ENCODE measurements at places on chromosomes 1 and 21.
A peak's percentile ranks its signal among the peaks of the same experiment; 100 is the strongest.

GRCh38 chr1:161549652-161550051, at the start of gene FCGR3A:
TSS of gene FCGR3A (minus strand) at chr1:161549818. CDS start at chr1:161549736, 82 bp downstream.
- DNase-seq: no peak

DNA sequence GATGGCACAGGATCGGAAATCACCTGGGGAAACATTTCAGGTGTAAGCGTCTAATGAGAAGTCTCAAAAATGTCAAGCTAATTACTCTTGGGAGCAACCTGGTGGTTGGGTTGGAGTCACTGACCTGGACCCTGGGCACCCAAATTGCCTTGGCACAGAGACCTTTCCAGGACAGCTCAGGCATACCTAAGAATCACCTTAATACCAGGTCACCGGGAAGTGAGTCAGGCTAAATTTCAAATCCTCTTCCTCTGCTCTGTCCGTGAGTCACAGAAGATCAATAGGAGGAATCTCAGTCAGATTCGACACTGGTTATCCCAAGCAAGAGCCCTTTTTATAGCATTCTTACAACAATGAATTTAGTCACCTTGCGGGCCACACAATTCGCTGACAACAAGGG, 179.6 kb upstream of the CAMK1G start:
- no peak for DNase-seq

GRCh38 chr1:206512851-206513180, 5.5 kb downstream of the RASSF5 start:
- no peak for DNase-seq

DNA sequence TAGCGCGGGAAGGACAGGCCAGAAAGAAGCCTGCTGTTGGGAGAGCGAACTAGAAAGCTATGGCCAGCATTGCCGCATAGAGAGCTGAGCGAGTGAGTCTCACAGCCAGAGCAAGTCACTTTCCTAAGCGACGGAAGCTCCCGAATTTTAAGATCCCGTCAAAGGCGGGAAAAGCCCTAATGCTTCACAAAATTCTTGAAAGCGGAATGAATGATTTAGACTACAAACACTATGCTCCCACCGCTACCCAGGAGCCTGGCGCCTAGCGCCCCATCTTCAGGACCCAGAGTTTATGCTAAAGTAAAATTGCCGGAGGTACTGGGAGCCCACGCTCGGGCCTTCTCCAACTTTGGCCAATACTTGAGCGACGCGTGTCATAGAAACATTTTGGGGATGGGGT, 409.9 kb upstream of the ESRRG start:
- no peak for DNase-seq

GRCh38 chr1:245512181-245512888, 357.6 kb downstream of the KIF26B start:
- no peak for DNase-seq

DNA sequence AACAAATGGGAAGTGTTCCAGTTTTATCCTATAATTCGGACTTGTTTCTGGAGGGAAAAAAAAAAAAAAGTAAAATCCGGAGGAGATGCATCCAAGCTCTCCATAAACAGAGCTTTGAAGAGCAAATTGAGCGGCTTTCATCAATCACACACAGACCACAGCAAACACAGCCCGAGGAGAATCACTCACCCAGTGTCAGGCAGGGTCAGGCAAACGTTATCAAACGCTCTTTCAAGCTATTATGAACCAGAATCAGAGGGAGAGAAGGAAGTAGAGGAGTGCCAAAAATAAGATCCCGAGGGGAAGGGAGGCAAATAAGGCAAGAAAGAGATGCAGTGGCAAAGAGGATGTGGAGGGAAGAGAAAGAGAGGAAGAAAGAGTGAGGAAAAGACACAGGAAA, 188.3 kb upstream of the CAMK1G start:
- no peak for DNase-seq

DNA sequence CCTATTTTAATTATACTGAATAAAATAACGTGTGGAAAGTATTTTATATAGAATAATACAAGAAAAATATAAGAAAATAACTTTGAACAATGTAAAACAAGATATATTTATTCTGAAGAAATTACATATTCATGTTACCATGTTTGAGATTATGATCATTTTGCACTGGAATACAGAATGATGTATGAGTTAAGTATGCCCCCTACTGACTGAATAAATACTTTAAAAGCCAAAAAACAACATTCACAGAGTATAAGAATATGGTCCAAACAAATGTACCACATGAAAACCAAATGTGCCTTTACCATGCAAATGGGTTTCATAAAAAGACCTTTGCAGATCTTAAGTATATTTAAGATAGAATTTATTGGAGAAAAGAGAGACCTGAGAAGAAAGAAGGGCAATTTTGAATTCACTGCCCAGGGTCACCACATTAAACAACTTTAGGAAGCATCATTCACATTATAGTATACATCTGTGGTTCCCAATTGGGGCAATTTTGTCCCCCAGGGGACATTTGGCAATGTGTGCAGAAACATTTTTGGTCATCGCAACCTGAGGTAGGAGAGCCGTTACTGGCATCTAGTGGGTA, 136.6 kb upstream of the GFI1 start:
- no peak for DNase-seq

DNA sequence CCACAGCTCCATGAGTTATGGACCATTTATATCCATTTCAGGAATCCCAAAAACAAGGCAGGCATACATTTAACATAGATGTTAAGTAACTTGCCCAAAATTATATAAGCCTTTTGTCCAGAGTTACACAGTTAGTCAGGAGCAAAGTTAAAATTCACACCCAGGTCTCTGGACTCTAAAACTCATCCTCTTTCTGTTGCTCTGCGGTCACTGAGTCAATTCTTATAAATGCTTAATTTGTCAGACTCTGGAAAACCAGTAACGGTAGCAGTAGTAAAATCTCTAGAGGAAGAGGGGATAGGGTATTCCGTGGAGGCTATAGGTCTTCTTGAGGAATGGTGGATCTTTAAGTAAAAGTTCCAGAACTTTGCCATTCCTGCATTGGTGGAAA, 223.6 kb upstream of the JUN start:
- no peak for DNase-seq

DNA sequence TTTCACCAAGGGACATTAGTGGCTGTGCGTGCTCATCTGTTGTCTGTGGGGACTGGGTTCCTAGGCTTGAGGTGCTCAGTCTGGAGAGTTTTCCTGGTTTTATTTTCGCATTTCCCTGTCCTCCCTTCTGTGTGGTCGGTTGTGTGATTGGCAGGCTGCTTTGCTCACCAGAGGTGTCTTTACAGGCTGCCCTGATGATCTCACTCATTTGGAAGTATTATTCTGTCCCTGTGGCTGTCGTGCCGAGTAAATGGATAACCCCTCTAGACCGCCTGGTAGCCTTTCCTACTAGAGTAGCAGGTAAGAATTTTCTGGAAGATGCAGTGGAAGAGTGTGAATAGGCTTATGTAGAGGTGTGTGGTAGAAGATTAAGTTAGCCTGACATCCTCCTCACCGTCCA, 44.1 kb upstream of the HMGN1 start:
- no peak for DNase-seq

GRCh38 chr1:9425859-9426258, 113.4 kb upstream of the SLC25A33 start:
- DNase-seq: no peak

DNA sequence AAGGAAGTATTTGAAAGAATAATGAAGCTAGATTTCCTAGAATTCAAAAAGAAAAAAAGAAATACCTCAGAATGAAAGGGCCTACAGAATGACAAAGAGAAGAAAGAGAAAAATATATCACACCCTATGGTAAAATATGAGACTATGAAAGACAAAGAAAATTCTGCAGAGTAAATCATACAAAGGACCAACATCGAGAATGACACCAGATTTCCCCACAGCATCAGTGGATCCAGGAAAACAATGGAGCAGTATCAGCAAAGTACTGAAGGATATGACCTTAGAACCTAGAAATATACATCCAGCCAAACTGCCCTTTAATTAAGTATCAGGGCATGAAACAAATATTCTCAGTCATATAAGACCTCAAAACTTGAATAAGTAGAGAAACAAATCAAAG, 21.2 kb upstream of the IFNAR2 start:
- no peak for DNase-seq

GRCh38 chr1:77031106-77031662, 163.9 kb downstream of the ST6GALNAC5 start:
- DNase-seq: no peak

- no peak for DNase-seq
Observed at GRCh38 chr1:113103048-113103447, 30.1 kb downstream of the LRIG2 start.

GRCh38 chr1:246726881-246727280, 2.7 kb downstream of the SCCPDH start:
- DNase-seq: no peak

DNA sequence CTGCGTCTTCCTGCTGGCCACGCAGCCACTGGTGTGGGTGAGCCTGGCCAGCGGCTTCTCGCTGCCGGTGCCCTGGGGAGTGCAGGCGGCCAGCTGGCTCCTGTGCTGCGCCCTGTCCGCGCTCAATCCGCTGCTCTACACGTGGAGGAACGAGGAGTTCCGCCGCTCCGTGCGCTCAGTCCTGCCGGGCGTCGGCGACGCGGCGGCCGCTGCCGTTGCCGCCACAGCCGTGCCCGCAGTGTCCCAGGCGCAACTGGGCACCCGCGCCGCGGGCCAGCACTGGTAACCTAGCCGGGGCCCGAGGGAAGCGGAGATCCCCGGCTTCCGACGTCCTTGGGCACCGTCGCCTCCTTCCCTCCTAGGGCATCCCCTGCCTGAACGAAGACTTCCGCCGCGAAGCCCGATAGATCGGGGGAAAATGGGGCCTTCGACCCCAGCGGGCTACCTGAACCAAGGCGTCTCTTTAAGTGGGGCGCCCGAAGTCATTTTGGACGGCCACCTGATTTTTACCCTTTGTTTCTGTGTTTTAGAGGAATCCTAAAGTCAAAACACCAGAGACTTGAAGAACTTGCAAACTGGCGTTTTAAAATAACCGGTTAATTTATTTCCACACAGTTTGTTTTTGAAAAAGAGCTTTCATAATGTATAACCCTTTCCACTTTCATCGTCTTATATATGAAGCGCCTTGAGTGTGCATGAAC, 2.0 kb downstream of the GPR88 start:
- DNase-seq: peak; percentile 18

- DNase-seq: no peak
Observed at GRCh38 chr1:3939242-3940080, 39.4 kb upstream of the C1orf174 start.
